Stimulated activated CD8-positive, alpha-beta memory T cell treated with anti-CD3 and anti-CD28 coated beads, Interleukin-2, amount 100 ng/mL, for 1 hour (primary cell): ENCODE measurements at places on chromosomes 1 and 21.

GRCh38 chr1:174258148-174258550 lies 98.8 kb downstream of the RABGAP1L start:
- DNase-seq = no peak

- no peak for DNase-seq
These were observed 105.9 kb upstream of the SLC45A1 start for GRCh38 chr1:8211883-8212579.

GRCh38 chr1:94672934-94673333 lies 131.4 kb upstream of the F3 start:
- no peak for DNase-seq

DNA sequence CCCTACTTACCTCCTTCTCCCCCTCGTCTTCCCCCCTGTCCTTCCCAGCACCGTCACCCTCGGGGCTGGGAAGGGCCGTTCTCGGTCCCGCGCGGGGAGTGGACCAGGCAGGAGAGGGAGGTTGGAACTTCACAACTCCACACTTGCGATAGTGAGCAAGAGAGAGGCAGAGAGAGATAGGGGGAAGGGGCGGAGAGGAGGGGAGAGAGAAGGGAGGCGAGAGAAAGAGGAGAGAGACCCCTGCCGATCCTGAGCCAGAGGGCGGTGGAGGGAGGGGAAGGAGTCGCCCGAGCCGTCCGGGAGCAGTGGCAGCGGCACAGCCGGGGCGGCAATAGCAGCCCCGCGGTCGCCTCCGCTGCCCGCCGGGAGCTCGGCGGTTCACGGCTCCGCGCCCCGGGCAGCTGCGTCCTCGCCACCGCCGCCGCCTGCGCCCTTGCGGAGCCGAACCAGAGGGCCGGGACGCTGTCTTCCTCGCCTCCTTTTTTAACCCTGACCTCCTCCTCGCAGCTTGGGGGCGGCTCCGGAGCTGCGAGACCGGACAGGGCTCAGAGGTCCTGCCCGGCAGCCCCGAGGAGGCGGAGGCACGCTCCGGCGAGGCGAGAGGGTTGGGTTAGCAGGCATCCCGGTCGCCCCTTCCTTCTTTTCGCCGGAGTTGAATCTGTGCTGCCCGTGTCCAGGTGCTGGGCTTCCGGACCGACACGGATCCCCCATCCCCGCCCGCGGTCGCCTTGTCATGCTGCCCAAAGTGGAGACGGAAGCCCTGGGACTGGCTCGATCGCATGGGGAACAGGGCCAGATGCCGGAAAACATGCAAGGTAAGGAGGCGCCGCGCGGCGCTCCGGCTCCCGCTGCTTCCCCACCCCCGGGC lies 11.7 kb downstream of the NR5A2 start:
- no peak for DNase-seq

GRCh38 chr1:12326986-12327385 lies 97.2 kb downstream of the VPS13D start:
- no peak for DNase-seq

DNA sequence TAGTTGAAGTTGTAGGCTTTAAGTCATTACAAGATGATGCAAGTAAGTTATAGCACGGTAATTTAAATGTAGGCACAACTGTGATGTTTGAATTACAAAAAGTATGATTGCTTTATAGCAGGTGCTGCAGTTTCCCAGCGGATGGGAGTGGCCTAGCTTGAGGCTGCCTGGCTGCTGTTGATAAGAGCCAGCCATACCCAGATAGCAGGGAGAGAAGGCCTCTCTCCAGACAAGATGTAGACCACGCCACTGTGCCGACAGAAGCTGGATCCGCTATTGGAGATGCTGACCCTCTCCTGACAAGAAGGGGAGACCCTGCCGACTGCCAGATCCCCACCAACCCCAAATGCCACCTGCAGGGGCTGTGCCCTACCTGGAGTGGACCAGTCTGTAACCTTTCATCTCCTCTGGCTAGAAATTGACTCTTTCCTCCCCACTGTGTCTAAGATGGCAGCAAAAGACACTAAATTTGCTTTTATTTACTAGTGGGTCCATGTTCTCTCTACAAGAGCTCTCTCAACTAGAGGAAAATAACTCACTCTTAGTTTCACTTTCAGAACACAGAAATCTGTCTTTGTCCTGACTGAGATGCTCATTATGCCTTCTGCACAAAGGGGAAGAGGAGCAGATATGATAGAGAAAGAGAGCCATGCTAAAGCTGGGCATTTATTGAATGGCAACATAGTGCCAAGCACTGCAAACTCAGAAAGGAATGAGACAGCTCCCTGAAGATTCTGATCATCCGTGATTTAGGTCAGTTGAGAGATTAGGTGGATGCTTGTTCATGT lies 127.9 kb downstream of the URB2 start:
- no peak for DNase-seq

DNA sequence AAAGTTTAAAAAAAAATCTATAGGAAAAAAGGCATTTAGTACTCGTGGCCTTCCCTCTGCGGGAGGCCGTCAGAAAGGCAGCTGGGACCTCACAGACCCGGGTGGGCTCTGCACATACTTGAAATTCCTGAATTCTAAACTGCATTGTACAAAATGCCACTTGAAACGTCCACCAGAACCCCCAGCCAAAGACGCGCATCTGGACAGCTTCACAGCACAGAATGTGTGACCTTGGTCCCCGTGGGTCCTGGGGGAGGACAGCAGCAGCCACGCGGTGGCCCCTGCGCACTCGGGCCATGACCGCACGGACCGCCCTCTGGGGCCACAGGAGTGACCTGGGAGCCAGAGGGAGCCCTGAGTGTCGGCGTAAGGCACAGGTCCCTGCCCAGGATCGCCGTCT lies 20.6 kb upstream of the MRPS14 start:
- DNase-seq = no peak

GRCh38 chr1:147738739-147739476 lies 21.5 kb downstream of the GJA5 start:
- no peak for DNase-seq

GRCh38 chr1:169300854-169301253 lies 66.7 kb downstream of the NME7 start:
- DNase-seq = no peak

DNA sequence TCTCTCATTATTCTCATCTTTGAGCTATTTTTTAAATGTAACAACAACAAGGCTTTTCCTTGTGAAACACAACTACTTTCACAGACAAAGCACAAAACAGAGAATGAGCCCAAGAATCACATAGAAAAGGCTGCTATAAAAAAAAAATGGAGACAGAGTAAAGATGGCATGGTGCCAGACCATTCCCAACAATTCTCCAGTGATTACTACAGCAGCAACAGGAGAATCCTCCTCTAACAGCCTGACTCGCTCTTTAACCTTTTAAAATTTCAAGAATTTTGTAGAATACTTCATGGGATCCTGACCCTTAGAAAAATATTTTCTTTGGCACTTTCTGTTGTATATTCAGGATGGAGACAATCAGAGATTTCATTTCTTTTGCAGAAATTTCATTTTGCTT lies 3.8 kb upstream of the BCAS2 start:
- DNase-seq = no peak

- peak; percentile 22 for DNase-seq
These were observed 45.9 kb downstream of the FAAP20 start for GRCh38 chr1:2148691-2149090.

DNA sequence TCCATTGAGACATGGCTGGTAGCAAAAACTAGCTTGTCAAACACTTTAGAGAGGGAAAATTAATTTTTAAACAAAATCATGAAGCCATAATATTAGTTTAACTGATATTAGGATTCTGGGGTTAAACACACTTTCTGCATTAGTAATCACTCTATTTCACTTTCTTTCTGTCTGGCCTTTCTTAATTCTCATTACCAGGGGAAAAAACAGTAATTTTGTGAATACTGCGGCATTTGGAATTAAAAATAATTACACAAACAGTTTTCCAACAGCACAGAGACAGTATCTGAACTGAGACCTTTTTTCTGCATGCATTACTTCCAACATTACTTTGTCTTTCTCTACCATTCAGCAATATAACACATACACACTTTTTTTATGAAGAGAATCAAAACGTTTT lies 190.6 kb downstream of the MRPL39 start:
- no peak for DNase-seq

DNA sequence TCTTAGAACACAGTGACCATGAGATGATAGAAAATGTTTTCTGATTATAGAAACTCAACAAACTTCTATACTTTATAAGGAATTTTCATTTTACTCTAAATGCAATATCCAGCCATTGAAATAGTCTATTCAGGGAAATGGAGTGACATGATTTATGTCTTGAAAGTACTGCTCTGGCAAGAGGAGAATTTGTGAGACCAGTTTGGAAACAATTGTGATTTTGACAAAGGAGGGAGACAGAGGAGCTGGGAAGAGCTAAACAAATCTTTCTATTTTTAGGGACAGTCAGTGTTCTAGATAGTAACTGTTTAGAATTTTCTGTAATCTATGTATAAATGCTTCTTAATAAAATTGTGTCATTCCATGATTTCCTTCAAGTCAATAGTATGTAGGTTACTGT lies 252.3 kb downstream of the FMN2 start:
- DNase-seq = no peak

- DNase-seq = no peak
These were observed 23.6 kb upstream of the PLEKHA6 start for GRCh38 chr1:204383163-204383904.

DNA sequence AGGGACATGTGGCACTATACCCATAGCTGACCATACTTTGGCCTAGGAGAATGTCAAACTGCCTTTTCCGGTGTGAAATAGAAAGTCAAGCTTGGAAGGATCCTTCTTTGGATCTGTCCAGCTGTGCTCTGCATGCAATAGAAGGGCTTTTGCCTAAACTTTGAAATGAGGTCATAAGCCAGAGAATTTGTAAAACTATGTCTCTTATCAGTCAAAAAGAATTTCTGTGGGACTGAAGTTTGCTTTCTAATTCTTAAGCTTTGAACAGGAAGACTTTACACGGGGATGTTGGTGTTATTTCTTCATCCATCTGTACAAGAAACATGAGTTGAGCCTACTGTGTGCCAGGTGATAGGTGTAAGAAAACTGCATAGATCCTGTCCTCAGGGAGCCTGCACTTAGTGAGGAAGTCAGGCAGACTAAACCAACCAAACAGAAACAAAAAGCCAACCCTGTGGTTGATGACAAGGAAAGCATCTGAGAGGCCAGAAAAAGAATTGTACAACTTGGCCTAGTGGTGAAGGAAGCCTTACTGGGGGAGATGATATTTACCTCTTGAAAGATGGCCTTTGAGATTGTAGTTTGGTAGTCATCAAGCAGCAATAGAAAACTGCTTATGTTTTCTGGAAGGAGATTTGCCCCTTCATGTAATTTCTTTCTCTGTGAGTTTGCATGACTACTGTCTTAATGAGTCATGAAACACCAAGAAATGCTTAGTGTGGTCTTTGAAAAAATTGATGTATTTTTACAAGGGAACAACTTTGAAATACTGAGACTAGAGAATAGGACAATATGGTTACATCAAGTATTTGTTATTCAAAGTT lies 24.8 kb downstream of the TGFB2 start:
- no peak for DNase-seq

DNA sequence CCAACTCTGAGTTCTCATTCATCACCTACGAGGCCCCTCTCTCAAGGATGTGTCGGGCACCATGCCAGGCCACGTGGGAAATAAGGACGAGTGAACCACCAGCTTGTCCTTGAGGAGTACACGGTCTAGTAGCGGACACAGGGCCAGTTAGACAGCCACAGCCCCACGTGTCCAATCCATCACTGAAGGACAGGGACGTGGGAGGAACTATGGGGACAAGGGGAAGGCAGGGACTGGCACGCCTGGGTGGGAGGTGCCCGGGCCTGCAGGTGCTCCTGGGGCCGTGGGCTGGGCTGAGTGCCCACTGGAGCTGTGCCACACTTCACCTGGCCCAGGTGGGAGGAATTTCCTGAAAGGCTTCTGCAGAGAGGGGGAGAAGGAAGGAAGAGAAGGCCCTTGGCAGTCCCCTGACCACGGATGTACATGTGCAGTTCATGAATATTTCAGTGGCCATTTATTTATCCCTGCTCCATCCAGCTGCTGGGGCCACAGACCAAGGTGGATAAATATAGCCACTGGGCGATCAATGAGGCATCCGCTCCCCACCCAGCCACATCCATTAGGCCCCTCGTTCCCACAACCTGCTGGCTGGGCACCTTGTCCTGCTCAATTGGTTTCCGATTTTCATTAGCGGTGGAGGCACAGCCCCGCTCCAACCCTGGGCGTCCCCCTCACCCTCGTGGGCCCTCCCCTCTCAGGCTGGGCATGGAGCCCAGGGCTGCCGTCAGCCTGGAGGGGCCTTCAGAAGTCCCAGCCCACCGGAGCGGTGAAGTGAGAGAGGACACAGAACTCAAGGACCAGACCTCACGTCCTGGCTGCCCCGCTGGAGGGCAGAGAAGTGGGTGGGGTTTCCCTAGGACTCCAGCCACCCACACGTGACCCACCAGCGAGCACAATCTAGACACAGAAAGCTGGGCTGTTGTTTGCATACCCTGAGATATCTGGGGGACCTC lies 59.5 kb downstream of the CASZ1 start:
- DNase-seq = no peak

- no peak for DNase-seq
These were observed 28.7 kb downstream of the CDK18 start for GRCh38 chr1:205532996-205533735.

GRCh38 chr1:51899022-51899421 lies 20.5 kb upstream of the NRDC start:
- DNase-seq = no peak

- DNase-seq = no peak
These were observed 5.9 kb downstream of the ZNF644 start for GRCh38 chr1:91015794-91016550.

- no peak for DNase-seq
These were observed 628.2 kb downstream of the USP25 start for GRCh38 chr21:16357994-16358393.

DNA sequence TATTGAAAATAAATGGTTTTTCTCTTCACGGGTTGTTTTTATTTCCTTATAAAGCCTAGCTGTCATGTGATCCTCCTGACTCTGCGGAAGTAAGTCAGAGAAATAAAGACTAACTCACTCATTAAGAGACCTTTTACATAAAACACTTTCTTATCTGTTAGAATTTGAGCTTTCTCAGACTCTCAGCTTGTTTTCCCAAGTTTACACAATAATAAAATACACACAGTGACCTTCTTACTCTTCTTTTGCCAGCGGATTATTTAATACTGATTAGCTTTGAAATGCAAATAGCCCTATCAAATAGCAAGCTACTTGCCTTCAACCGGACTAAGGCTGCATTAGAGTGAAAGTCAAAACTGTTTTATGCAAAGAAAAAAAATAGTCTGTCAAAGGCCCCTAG lies 45.5 kb upstream of the CXADR start:
- DNase-seq = no peak

DNA sequence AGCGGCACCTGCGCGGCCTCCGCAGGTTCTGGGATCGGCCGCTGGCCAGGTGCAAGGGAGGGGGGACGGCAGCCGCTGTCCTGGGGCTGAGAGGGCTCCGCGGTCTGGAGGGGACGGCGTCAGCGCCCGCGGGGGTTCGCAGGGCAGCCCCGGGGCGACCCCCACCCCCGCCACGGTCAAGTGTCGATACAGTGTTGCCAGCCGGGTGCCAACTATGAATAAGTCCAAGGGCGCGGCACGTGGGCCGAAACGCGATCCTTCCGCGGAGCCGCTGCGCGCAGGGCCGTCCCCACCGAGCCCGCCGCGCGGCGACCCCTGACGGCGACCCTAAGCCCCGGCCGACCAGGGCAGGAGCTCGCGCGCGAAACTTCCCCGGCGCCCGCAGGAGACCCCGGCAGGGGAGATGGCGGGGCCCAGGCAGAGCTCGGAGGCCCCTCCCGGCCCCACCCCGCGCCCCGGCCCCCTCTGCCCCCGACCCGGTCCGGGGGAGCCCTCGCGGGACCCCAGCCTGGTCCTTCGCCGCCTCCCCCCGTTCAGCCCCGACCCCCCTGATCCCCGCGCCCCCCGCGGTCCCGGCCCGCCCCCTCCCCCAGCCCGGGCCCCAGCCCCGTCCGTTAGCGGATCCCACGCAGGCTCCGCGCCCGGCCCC lies 586 bp upstream of the AGPAT3 start:
- peak; percentile 17 for DNase-seq
